ENCODE measurements at places on chromosomes 5 and 9. TPM values are rescaled to one million over a fixed set of nuclear protein-coding genes. Genes with fewer than 3 reads are reported as not detected.

The OTP gene
- total RNA-seq, result under 0.01 TPM

GRCh38 chr9:116837018-116837989, 150.2 kb downstream of the TRIM32 start:
- H3K27me3 ChIP-seq, result no peaks in the 10 kb centered on the region
- no peaks in the 10 kb centered on the region for H3K36me3 ChIP-seq
- H3K4me3 ChIP-seq, result no peak overlapping the region
- no peak for DNase-seq

The GPR150 gene
- 0.29 TPM for total RNA-seq

The CARTPT gene
- total RNA-seq, result not detected

DNA sequence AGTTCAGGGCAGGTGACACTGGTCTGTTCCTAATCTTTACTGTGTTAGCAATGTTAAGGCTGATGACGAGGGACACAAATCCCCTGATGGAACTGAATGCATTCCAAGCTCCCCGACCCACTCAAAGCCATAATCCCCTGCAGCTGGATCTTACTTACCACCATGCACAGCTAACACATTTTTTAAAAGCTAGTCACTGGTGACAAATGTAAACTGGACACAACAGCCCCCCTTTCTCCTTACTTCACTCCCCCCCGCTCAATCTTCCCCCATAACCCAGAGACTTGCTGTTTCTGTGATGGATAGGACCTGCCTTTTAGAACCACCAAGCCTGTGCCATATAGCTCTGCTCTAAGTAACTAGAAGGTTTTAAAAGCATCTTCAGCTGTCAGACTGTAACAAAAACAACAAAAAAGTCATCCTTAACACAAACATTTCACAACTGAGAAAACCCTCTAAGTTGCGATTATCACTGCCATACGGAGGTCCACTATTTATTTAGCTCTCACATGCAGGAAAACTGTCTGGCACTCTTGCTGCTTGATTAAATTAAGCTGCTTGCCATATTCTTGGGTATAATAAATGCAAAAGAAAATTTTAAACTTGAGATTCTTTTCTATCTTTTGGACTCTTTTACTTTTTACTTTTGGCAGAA, 44.4 kb downstream of the BNC2 start:
- H3K27ac ChIP-seq, result peak overlapping the region; percentile 72
- peak; percentile 74 for DNase-seq
- no peaks in the 10 kb centered on the region for H3K27me3 ChIP-seq

The CDH18 gene
- 0.36 TPM for total RNA-seq

DNA sequence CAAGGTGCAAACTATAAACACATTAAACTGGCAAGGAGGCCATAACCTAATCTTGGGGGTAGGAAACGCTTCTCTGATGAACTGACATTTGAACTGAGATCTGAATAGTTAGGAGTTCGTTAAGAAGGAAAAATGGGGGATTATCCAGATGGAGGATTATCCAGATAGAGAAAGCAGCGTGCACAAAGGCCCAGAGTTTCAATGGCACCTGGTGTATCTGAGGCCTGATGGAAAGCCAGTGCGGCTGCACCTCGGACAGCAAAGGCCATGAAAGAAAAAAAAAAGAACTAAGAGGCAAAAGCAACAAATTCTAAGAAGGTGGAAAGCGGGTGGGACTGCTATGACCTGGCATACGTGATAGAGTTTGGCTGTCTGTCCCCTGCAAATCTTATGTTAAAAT, 13.0 kb upstream of the CTNNAL1 start:
- no peak overlapping the region for H3K27ac ChIP-seq
- peaks cover 1% of the 10 kb centered on the region for H3K4me1 ChIP-seq
- H3K36me3 ChIP-seq, result no peaks in the 10 kb centered on the region
- H3K4me3 ChIP-seq, result no peak overlapping the region

- no peaks in the 10 kb centered on the region for H3K27me3 ChIP-seq
- H3K4me1 ChIP-seq, result no peaks in the 10 kb centered on the region
- DNase-seq, result no peak
- no peaks in the 10 kb centered on the region for H3K36me3 ChIP-seq
Measured at GRCh38 chr5:146667633-146668272, 151.8 kb upstream of the GPR151 start.

DNA sequence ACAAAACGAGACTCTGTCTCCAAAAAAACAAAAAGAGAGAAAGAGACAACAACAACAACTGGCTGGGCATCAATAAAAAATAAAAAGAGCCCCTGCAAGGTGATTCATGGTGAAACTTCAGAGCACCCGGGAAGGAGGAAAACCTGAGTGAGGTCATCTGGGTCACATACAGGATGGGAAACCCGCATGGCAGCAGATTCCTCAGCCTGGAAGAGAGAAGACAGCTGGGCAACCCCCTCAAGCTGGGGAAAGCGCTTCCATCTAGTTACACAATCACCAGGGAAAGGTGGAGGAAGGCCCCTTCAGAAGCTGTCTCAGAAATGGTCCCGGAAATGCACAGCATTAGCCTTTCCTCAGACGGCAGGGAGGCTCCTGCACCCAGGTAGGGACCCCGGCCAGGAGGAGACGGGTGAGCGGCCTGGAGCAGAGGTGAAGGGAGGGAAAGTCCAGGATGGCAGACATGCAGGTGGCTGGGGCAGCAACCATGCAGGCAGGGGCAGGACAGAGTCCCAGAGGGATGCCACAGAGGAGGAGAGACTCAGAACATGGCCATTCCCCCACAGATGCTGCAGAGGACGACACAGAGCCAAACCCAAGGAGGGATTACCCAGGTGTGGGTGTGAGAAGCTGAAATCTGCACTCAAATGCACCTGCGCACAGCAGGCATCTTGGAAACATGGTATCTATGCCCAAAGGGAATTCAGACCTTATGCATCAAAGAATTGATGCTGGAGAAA, 29.4 kb downstream of the CAMSAP1 start:
- peaks cover 10% of the 10 kb centered on the region for H3K4me1 ChIP-seq
- H3K27me3 ChIP-seq, result no peaks in the 10 kb centered on the region
- peaks cover 4% of the 10 kb centered on the region for H3K36me3 ChIP-seq
- no peak overlapping the region for H3K4me3 ChIP-seq
- no peak for DNase-seq
- H3K27ac ChIP-seq, result no peak overlapping the region

Measured in osteoblast (primary cell).